ENCODE measurements at places on chromosomes 11 and 22. TPM values are rescaled to one million over a fixed set of nuclear protein-coding genes. Genes with fewer than 3 reads are reported as not detected.

The LGR4 gene
- 155 TPM for polyA plus RNA-seq

The TSKU gene
- polyA plus RNA-seq = 27.5 TPM

The DERL3 gene
- 3.6 TPM for polyA plus RNA-seq

The FBLN1 gene
- polyA plus RNA-seq = 147 TPM

The BMAL1 gene
- polyA plus RNA-seq = 14.2 TPM

The OR6T1 gene
- not detected for polyA plus RNA-seq

The DSCAML1 gene
- polyA plus RNA-seq = 2.9 TPM

The TEX54 gene
- polyA plus RNA-seq = not detected

The OR2AT4 gene
- polyA plus RNA-seq = not detected

The DGCR6 gene
- 10.7 TPM for polyA plus RNA-seq

The SAA4 gene
- not detected for polyA plus RNA-seq

The TMA7B gene
- polyA plus RNA-seq = 0.37 TPM

The RAPSN gene
- 0.18 TPM for polyA plus RNA-seq
